Nucleus accumbens (tissue), 56 donors: ENCODE measurements at places on chromosomes 6 and 20.

GRCh38 chr20:10402938-10403608, 30.9 kb downstream of the MKKS start:
- no peak for DNase-seq

DNA sequence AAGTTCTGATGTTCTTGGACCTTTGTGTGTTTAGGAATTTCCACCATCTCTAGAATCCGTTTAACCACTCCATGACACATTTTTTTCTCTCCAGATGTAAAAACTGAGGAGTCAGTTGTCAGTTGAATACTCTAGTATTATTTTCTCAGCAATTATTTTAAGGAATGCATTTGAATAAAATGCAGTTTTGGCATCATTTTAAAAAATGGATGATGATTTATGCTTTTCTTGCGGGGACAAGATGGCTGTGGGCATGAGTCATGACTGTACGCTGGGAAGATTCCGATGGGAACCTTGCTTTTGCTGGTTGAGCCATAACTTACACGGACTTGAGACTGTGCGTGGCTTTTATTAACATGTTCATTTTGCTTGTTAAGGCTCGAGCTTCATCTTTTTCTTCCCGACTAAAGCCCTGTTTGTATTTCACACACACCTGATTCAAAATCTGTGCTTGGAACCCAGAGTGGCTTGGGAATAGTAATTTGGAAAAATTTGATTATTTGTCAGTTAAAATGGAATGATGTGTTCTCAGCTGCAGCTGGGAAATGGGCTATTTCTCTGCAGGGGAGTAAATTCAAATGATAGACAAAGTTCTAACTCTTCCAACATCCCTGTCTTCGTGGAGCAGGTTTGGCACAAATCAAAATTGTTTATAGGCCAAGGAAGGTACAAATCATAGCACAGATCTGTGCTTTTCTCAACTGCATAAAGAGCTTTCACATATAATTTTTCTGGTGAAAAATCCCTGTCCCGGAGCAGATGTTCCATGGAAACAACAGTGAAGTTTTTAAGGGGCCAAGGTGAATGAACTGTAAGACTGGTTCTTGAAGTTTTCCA, 470.5 kb upstream of the JAG1 start:
- no peak for DNase-seq

DNA sequence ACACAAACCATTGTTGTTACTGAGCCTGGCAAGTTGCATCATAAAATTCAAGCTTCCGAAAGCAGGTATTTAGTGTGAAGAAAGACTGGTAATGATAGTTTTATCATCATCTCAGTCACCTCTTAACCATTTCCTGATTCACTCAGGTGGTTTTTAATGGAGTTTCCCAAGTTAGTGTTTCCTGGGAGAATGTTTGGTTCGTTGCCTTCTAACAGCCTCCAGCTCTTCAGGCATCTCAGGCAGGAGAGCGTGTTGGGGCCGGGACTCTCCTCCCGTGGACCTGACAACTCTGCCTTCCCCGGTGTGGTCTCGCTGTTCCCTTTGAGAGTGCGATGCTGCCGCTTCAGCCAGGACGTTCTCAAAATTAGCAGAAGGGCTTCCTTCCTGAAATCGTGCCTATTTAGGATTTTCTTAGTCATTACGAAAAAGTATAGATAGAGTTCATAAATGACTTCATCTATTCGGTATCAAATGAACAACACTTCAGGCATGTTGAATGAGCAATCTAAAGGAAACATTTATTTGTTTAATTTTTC, 105.0 kb upstream of the QKI start:
- DNase-seq = no peak

DNA sequence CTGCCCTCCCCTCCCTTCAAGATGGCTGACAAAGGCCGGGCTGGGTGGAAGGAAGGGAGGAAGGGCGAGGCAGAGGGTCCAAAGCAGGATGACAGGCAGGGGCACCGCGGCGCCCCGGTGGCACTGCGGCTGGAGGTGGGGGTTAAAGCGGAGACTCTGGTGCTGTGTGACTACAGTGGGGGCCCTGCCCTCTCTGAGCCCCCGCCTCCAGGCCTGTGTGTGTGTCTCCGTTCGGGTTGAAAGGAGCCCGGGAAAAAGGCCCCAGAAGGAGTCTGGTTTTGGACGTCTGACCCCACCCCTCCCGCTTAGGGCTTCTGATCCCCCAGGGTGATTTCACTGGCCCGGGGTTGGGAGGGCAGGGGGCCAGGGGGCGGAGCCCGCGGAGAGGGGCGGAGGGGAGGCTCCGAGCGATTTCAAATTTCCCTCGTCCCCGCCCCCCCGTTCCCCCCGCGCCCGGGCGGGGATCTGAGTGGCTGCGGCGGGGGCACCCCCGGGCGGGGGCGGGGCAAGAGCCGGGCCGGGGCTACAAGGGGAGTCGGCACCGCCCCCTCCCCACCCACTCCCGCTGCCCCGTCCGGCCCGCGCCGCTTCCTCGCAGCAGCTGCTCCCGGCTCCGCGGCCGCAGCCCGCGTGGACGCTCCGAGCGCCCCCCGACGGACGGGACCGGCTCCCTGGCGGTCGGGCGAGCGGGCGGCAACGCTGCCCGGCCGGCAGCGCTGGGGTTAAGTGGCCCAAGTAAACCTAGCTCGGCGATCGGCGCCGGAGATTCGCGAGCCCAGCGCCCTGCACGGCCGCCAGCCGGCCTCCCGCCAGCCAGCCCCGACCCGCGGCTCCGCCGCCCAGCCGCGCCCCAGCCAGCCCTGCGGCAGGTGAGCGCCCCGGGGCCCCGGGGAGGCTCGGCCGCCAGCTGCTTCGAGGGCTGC, at the start of gene DNMT3B:
Gene DNMT3B (plus strand): TSS at position 555 of the 923 bp plus-strand sequence. CDS start 17,939 bp downstream, outside the sequence.
- DNase-seq = peak; percentile 68

DNA sequence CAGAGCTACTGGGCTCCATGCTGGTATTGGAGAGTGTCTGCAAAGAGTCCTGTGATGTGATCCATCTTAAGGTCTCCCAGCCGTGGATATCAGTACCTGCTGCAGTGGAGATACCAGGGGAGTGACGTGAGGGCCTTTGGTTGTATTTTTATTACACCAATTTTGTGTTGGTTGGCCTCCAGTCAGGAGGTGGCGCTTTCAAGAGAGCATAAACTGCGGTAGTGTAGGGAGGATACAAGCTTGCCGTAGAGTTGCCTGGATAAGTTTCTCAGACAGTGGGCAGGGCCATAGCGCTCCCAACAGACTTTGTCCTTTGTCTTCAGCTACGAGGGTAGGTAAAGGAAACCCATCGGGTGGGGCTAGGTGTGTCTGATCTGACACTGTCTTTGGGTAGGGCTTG, 113.0 kb upstream of the CEP162 start:
- DNase-seq = no peak
